ENCODE measurements at places on chromosomes 5 and 9.

GRCh38 chr5:53038196-53038847 lies 49.2 kb downstream of the ITGA2 start:
- no peak for DNase-seq

DNA sequence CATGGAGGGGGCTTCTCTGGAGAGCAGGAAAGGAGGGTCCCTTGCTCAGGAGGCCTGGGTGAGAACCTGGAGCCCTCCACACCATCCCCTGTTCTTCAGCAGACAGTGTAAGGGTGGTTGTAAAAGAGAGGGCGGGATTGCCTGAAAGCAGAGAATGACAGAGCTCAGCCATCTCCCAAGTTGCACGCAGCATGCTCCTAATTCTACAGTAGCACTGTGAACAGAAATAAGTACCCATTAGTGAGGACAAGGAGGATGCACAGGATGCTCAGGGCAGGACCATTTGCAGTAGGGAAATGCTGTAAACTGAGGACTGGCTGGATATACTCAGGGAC lies 8.4 kb downstream of the CCDC69 start:
- DNase-seq: no peak

DNA sequence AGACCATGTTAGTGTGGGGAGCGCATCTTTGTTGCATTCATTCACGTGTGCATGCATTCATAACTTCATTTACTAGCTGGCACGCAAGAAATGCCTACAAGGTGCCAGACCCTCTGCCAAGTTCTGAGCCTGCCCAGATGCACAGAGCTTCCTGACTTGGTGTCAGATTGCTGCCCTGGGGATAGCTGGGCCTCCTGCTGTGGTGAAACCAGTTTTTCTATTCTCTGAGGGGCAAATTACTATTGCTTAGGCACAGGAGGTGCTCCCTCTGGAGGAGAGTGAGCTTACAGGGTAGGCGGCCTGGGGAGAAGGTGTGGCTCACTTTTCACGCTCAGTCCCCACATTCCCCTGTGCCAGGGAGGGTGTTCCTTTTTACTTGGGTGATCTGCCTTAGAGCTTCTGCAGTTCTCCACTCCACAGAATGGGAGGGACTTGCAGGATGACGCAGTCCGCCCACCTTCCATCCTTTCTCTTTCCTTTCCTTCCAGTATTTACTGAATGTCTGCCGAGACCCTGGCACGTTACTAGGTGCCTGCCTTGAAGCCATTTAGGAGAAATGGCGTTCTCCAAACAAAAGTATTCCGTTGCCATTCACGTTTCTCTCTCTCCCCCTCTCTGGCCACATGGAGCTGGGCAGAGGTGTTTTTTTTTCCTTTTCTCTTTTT lies 27.9 kb upstream of the CTNNA1 start:
- DNase-seq: peak; percentile 49

- DNase-seq: no peak
These were observed 151.5 kb downstream of the BNC2 start for GRCh38 chr9:16718952-16719351.

- DNase-seq: no peak
These were observed 193.3 kb downstream of the PALM2AKAP2 start for GRCh38 chr9:109973336-109973735.

- no peak for DNase-seq
These were observed 28.1 kb downstream of the CCDC187 start for GRCh38 chr9:136275655-136276429.

DNA sequence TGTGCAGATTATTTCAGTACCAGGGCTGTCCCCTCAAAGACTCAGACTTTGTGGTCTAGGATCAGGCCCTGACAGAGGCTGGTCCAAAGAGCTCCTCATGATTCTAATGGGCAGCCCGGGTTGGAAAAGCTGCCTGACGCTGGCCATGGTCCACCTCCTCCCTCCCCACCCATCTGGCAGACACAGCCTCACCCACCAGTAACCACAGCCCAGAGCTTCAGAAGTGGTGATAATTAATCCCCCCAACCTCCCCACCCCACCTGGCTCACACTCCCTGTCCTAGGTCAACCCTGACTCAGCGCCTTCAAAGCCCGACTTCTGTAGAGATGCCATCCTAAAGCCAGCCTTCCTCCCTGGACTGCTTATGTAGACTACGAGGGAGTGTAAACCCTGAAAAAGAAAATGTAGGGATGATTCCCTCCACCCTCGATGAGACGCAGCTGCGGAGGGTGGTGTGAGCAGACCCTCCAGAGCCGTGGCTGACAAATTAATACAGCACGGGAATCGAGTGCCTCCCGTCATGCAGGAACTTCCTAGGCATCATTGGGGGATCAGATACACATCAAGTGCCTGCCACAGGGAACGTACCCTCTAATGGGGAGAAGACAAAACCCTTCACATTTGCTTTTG lies 7.0 kb downstream of the UBE2QL1 start:
- no peak for DNase-seq

- DNase-seq: no peak
These were observed 321.7 kb downstream of the NDUFS4 start for GRCh38 chr5:53882006-53882675.

DNA sequence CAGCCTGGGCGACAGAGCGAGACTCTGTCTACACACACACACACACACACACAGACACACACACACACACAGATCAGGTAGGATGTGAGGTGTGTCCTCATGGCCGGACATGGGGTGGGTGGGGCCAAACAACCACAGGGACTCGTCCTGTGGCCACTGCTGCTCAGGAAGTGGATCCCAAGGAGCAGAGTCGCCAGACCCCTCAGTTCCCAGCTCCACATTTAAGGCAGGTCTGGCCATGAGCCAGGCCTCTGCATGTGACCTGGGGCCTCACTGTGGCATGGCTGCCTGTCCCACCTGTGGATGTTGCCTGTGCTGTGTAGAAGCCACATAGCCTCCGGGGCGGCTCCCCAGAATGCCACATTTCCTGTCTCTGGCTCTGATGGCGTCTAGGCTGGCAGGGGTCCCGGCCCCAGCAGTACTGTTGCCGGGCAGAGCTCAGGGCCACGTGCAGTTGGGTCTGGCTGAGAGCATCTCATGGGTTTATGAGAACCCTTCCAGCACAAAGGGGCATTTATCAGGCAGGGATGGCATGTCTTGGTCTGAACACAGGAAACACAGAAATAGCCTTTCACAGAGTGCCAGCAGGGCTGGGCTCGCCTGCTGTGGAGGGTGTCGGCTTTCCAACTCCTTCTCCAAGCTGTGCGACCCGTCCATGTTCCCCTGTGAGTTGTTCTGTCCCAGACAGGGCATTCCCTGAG lies 9.9 kb upstream of the NINJ1 start:
- DNase-seq: no peak

DNA sequence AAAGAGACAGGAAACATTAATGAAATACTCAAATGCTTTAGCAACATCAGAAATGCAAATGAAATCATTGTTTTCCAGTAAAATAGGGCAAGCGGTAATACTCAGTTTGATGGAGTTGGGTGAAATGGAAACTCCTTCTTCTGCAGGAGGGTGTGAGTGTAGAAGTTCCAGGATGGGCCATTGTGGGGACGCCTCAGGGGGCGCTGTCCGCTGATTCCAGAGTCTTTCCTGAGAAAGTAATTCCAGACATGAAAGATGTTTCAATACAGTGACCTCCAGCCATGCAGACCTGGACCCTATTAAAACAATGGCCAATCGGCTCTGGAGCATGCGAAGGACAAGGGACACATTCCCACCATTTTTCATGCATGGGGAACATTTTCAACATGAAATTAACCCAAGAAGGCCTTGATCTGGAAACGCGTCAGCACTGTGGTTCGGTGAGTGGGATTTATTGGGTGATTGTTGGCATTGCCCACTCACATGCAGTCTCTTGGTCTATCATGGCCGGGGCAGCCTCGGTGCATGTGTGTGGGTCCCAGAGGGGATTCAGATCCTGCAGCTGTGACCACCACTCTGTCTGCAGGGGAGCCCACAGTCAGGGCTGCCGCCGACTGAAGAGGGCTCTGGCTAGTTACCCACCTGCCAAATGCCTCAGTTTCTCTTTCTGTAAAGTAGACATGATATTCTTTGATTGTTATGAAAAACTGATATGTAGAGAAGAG lies 132.6 kb upstream of the IRX4 start:
- no peak for DNase-seq

- no peak for DNase-seq
These were observed 515 bp downstream of the LCP2 start for GRCh38 chr5:170296935-170297588.

DNA sequence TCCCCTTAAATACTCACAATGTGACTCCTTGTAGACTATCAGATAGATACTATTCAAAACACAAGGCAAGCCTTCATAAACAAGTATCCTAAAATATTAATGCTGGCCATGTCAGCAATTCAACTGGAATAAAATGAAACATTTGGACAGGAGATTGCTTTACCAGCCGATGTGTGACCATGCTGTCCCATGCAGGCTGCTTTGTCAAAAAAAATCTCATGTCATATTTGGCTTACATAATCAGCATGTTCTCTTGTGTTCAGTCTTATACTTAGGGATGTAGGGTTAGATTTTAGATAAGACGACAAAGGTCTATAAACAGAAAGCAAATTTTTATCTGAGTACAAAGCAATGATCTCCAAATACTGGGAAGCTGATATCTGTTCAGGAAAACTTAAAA lies 108.5 kb downstream of the NR6A1 start:
- DNase-seq: no peak

- DNase-seq: no peak
These were observed 21.9 kb downstream of the NTNG2 start for GRCh38 chr9:132183715-132184114.

Data from HEK293T (cell line).